ENCODE measurements at places on chromosomes 3 and 15.

GRCh38 chr15:99143242-99143641 is 38.4 kb downstream of the SYNM start:
- DNase-seq = no peak

DNA sequence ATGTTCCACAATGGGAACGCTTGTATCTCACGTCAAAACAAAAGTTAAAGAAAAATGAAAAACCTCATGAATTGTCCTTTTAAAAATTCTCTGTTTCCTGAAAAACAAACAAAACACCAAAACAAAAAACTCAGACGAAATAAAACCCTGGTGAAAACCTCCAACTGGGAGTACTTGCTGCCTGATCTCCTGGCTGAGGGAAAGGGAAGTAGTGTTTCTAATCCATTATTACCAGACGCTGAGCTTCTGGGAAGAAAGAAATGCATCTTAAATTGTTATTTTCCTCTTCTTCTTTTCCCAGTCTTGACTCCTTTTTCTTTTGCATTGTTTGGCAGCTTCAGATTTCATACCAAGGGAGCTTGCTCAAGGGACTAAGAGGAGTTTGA is 243.2 kb upstream of the RGMA start:
- DNase-seq = no peak

- no peak for DNase-seq
These were observed 55.8 kb downstream of the TRIM71 start for GRCh38 chr3:32873531-32874130.

GRCh38 chr15:30650012-30650929 is 24.3 kb downstream of the ARHGAP11B start:
- DNase-seq = peak; percentile 16

GRCh38 chr15:86317384-86317740 is 237.7 kb downstream of the AGBL1 start:
- DNase-seq = no peak

DNA sequence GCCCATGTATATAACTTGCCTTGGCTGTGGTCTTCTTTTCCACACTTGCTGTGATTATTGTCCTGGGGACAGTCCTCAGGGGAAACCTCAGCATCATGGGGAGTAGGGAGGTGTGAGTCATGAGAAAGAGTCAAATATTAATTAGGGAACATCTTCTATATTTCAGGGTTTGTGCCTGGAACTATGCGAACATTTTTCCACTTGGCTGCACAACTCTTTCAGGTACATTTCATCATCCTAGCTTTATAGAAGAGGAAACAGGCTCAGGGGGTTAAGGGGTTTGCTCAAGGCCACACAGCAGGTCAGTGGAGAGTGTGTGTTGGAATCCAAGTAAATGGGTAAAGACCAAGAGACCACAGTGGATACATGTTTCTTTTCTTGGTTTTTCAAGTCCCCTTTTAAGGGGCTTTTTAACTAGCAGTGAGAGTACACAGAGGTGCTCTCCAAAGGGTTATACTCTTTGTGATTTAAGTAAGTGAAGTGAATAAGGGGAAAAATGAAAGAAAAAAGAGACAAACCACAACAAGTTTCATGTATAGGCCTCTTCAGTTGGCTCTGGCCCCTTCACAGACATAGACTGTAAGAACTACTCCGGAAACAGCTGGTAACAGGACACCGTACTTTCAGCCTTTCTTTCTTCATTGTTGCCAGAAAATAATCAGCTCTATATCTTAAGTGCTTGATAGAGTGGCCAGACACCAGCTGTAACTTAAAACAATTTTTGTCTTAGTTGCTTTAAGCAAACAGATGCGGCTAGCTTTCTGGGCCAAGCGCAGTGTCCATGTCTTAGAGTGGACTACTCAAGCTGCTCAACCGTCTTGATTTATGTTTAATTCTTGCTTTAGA is 64.6 kb downstream of the EEFSEC start:
- peak; percentile 50 for DNase-seq

DNA sequence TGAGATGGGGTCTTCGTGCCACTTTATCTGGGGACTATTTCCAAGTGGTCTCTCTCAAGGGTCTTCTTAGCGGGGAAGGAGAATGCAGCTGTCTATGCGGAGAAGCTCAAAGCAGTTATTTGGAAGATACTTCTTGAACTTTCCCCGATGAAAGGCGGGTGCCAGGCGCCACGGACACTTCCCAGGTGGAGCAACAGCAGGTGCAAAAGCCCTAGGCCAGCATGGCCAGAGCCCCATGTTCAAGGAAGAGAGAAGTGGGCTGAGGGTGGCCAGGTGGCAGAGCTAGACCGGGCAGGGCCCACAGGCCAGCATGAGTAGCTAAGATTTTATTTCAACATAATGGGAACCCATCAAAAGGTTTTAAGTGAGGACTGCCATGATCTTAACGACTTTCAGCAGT is 232.8 kb downstream of the PDZRN3 start:
- DNase-seq = no peak

GRCh38 chr3:32203854-32204253 is 34.6 kb upstream of the CMTM8 start:
- no peak for DNase-seq

GRCh38 chr15:66161575-66162118 is 91.9 kb downstream of the MEGF11 start:
- DNase-seq = no peak

All from AG04450 (cell line).